ENCODE measurements at places on chromosomes 1 and 21.

DNA sequence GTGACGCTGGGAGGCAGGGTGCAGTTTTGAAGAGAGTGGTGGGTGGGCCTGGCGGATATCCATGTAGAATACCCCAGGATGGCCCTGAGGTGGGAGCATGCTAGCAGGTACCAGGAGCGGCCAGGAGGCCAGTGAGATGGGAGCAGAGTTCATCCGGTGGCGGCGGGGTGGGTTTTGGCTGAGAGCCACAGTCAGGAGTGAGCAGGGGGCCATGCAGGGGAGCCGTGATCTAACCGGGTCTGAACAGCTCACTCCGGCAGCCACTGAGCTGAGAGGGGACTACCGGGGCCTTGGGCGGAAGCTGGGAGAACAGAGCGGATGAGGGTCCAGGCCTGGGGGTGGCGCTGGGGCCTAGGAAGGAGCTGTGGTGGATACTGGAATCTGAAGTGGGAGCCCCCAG is 47.6 kb upstream of the LRP8 start:
- DNase-seq = no peak

DNA sequence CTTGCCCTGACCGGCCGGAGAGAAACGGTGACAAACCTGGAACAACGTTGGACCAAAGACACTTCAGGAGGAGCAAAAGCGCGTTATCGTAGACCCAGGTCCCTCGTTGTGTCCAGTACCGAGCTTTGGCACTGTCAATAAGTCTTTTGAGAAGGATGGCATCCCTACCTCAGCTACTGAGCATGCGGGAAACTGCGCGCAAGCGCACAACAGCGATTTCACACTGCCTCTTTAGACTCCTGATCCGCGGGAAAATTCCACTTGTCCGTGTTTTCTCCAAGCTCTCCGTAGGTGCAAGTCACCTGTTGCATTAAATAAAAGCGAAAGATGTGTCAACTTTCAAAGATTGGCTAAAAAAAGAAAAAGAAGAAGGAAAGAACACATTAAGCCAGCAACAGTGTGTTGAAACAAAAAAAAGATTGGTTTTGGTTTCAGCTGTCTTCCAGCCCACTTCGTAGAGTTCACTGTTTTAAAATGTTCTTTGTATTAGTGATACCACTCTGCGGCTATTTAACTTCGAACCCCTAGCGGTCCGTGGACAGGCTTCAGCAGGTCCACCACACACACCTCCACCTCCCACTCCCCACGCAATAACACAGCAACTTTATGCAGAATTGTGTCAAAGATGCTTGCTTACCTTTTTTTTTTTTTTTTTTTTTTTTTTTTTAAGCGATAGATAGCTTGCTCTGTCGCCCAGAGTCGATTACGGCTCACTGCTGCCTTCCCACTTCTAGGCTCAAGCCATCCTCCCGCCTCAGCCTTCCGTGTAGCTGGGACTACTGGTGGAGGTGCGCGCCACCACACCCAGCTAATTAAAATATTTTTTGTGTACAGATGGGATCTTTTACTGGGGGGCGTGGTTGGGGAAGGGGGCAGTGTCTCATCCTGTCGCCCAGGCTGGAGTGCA is at the start of gene BPNT1:
Gene BPNT1 (minus strand): TSS at position 139 of the 907 bp plus-strand sequence. CDS start 9,942 bp downstream, outside the sequence.
- DNase-seq = peak; percentile 92

GRCh38 chr1:32335790-32336590 is at the start of gene MARCKSL1:
Gene MARCKSL1 (minus strand): TSS chr1:32336233. CDS start chr1:32336033, 200 bp downstream.
- peak; percentile 77 for DNase-seq

- no peak for DNase-seq
Measured at GRCh38 chr1:2523891-2524609, 2.3 kb downstream of the PANK4 start.

DNA sequence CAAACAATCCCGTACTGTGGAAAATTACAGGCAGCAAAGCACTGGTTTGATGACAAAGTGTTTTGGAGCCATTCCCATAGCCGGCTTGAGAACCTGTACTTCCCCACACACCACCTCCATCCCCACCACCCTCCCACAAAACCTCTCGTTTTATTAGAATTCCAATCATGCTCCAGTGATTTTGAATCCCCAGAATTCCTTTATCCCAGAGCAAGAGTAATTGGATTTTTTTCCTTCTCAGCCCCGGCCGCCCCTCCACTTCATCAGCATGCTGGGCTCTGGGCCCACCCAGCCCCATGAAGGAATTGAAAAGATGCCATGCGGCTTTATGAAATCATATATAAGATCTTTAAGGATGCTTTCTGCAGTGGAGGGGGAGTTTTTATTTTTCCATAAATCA is 136.6 kb downstream of the OMA1 start:
- peak; percentile 95 for DNase-seq

DNA sequence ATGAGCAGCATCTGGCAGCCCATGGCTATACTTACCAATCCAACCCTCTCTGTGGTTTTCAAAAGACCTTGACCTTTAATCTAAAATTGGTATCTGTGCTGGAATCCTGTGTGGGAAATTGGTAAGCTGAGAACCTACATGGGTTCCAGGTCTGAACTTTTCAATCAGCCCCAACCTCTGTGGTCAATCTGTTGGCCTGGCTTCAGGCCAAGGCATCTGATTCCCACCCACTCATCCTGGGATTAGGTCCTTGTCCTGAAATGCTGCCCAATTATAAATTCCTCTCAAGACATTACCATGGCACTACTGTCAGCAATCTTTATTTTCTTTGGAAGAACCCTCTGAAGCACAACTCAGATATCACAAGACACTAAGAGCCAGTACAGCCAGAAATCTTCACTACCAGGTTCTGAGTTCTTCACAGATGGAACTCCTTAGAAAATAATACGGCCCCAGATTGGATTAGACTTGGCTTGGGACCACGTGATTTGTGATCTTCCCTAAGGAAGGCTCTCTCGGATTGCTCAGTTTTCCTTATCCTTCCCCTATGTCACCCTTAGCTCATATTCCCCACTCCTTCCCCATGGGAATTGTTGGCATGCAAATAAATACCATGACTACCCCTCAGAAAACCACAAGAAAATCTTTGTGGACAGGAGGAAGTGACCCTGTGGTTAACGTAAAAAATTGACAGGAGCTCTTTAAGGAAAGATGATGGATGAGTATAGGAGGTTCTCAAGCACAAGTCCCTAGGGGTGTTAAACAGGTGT is 207.9 kb upstream of the ST6GALNAC5 start:
- peak; percentile 74 for DNase-seq

DNA sequence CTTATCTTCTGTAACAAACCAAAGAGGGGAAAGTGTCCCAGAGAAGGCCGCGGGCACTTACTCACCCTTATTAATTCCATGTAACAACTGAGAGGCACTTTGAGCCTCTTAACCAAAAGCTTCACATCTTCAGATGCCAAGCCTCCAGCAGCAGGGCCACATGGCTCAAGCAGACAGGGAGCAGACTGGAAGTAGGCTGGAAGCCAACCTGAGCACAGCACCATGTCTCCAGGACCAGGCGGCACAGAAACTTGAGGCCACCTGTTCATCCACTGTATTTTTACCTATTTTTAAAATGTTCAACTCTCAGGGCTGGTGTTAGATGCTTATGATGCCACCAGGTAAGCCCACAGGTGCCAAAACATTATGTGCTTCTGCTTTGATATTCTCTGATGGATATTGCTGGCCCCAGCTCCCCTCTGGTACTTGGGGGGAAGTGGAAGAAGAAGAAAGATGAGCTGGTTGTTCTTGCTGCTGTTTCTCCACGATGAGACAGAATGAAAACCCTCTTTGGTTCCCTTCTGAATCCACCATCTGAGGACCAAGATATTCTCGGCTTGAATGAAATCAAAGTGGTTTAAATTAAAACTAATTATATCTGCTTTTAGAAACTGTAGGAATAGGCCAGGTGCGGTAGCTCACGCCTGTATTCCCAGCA is 30.6 kb upstream of the SDE2 start:
- DNase-seq = no peak

DNA sequence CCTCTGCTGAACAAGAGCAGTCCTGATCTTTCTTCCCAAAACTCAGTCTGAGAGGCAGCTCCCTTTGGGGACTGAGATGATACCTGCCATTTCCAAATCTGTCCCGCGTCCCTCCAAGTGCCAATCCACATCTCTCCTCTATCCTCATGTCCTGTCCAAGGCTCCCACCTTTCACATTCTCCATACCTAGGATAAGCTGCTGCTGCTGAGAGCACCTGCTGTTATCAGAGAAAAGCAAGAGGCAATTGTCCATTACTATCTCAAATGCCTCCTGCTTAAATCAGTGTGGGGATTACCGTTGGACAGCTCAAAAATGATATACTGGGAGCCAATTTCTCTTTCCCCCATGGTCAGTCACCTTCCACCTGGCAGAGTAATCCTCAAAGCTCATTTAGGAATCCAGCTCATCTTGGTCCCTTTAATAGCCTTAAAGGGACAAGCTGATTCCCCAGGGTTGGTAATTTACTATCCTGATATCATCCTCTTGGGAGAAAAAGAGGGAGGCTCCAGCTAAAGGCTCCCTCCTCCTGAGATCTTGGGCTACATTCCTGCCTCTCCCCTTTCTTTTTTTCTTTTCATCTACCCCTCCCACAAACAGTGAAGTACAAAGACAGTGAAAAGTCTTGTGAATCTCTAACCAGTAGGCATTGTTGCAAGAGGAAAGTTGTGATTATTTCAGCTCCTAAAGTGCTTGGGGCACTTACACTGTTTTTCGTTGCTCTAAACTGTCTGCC is 278.1 kb upstream of the CAMK1G start:
- no peak for DNase-seq

- DNase-seq = no peak
Measured at GRCh38 chr1:223747838-223748335, 35.5 kb downstream of the CAPN2 start.

Data from fibroblast of upper back skin (primary cell).